ENCODE measurements at places on chromosomes 7 and 10.
A peak's percentile ranks its signal among the peaks of the same experiment; 100 is the strongest.

DNA sequence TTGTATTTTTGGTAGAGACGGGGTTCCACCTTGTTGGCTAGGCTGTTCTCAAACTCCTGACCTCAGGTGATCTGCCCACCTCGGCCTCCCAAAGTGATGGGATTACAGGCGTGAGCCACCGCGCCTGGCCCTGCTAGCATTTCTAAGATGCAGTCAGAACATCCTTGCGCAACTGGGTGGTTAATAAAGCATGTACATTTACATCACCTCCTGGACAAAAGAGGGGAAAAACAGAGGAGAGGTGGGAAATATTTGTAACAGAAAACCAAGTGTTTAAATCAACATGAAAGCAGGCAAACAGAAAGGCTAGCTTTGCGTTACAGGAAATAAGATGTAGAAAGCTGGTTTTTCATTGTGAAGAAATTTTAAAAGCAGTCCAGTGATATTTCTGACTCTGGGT lies 220.9 kb upstream of the KMT2E start:
- no peak for DNase-seq

GRCh38 chr7:142870566-142871259 lies 14.8 kb downstream of the TRPV6 start:
- DNase-seq = no peak

GRCh38 chr7:122137251-122138077 lies 6.6 kb downstream of the AASS start:
- DNase-seq = no peak

- DNase-seq = no peak
Measured at GRCh38 chr10:124554085-124554858, 92.6 kb downstream of the LHPP start.

DNA sequence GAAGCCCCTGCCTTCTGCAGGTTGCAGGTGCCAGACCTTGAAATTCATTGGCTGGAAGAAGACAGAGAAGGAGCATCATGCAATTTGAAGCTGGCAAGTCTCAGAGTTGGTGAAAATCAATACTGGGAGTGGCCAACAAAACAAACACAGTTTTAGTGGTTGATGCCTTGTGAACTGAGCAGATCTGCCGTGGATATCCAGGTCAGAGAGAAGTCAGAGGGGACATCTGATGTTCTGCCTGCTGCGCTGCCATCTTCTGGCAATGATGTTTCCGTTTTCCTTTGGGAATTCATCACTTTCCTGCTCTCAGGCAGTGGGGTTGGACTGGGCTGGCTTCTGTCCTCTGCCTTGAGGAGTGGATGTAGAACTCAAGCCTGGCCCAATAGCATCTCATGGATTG lies 132.0 kb downstream of the RPS24 start:
- DNase-seq = peak; percentile 2

DNA sequence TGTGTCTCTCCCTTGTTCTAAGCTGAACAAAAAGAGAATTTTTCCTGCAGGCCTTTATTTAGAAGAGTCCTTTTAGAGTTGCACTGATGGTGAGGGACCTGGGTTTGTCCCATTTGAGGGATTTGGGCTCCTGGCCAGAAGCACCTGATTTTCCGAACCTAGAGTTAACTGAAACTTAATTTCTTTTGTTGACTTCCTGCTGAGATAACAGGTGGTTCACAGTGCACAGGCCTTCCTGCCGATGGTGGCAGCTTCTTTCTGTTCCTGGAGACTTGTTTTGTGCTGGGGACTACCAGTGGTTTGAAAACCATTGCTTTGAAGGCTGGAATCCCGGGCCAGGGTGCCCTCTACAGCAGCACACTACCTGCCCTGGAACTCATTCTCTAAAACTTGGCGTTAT lies 99.2 kb downstream of the SUGCT start:
- DNase-seq = no peak

GRCh38 chr7:153381275-153382040 lies 621.9 kb downstream of the ACTR3B start:
- no peak for DNase-seq

DNA sequence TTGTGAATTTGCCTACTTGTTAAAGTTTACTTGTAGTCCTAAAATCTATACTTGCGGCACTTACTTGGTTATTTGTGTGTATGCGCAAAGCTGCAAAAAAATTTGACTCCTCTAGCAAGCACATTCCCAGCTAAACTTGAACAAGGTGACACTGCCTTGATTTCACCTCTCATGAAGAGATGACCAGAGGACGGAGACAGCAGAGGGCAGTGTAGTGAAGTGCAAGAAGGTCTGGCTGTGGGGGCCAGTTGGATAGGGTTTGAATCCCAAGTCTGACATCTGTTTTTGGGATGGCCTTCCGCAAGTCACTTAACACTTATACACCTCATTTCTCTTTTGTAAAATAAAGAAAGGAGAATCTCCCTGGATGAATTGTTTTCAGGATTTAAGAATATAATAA lies 15.7 kb downstream of the SLK start:
- no peak for DNase-seq

- DNase-seq = no peak
Measured at GRCh38 chr10:125238682-125239081, 78.3 kb upstream of the CTBP2 start.

GRCh38 chr7:131606346-131607290 lies 50.2 kb upstream of the PODXL start:
- DNase-seq = peak; percentile 47

DNA sequence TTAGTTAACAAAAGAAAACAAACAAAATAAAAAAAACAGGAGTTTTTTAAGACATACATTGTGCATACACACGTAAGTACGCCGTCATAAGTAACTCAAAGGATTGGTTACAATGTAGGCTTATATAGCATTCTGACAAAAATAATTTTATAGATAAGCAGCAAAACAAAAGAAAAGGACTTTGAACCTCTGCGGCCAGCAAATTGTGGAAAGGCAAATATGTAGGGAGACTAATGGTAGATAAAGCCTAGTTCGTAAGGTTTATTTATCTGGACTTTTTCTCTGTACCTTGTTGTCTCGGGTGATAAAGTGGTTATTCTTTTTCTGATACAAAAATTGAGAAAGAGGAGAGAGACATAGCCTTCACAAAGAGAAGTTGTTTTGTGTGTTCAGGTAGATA lies 891.9 kb downstream of the CNTNAP2 start:
- no peak for DNase-seq

- DNase-seq = no peak
Measured at GRCh38 chr10:7487528-7487927, 76.7 kb upstream of the SFMBT2 start.

DNA sequence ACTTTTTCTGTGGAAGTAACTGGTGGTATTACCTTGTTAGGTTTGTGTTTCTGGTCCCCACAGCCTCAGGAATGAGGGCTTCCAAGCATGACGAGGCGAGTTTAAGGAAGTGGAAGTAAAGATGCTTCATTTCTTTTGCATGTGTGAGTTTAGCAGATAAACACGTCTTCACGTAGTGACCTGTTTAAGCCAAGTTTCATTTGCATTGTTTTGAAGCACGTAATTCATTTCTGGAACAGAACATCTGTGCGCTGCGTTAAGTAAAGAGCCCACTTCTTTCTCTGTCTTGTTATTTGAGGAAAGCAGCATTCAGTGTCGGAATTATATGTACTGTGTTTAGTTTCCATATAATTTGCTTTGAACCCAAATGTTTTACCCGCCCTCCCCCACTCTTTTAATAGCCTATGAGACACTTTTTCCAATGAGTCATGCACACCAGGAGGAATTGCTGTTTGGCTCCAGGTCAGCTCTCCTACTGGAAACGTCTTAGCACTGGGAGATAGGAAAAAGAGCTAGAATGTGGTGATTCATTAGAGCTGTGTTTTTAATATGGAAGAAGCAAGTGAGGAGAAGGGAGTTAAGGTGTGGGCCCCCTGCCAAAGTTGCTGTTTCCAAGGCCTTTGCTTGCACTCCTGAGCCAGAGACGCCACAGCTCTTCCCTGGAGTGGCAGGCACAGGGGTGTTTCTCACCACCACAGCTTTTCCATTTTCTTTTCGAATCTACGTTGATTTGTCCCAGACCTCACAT lies 36.7 kb downstream of the BTBD16 start:
- DNase-seq = no peak

DNA sequence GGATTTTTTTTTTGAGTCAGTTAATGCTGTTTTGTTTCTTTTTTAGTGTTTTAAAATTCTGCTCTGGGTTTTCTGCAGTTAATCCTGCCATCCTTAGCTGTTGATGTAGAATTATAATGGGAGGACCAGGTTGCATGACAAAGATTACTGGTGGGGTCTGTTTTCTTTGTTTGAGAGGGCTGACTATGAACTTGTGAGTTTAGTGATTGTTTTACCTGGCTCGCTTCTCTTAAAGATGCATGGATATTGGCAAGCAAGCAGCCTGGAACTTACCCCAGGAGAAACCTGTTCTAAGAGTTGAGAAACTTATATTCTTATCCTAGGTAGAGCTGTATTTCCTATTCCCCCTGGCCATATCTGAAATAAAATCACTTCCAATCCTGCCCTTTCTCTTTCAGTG lies 727.8 kb downstream of the GRM8 start:
- DNase-seq = no peak

DNA sequence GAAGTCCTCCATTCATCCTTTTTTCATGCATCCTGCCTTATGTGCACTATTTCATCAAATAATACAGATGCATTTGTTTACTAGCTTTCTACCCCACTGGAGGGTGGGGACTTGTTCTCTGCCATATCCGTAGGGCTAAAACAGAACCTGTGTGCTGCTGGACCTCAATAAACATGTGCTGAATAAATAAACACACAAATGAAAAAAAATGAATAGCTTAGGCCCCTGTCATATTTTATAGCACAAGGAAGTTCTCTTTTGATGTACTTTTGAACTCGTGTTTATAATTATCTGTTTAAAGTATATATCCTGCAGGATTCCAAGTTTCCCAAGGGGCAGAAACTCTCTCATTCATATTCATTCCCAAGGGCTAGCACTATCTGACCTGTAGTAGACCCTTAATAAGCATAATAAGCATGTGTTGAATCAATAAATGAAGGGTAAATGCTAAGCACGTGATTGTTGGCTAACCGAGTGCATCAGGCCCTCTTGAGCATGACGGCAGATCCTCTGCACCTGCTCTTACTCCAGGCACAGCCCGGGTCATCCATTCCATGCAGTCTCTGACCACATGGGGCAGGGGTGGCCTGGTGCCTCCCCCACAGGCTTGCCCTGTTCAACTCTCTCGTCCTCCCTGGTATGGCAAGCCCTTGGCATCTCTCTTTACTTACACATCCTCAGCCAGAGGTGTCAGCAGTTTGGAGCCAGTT lies 474.1 kb upstream of the ZMIZ1 start:
- DNase-seq = no peak

DNA sequence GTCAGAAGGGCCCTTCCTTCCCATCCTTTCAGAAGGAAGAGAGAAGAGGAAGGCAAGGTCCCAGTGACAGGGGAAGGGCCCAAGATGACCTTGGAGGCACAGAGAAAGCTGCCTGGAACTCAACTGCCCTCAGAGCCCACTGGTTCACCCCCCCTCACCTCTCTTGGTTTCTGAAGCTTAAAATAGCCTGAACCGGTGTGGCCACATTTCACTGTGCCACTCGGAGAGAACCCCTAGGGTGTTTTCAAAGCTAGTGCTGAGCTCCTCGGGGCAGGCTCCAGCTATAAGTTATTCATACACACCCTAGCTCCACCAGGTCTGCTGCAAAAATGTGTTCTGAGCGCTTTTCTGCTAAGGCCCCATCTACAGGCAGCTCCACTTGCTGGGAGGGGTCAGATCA lies 60.9 kb upstream of the ADRB1 start:
- DNase-seq = no peak

GRCh38 chr10:84715911-84716310 lies 387.5 kb downstream of the CCSER2 start:
- no peak for DNase-seq

DNA sequence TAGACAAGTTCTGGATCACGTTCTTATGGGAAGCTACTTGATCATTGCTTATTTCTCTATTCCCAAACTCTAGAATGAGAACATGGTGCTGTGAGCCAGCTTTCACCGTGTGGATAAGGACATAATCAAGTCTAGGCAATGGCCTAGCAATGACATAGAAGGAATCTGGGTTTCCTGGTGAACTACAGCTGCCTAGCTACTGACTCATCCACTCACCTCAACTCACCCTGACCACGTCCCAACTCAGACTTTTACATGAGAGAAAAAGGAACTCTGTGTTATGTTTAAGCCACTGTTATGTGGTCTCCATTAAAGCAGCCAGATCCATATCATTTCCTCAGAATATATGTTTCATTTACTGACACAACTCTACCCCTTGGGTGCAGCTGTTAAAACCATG lies 18.8 kb upstream of the MET start:
- no peak for DNase-seq

GRCh38 chr7:131021902-131022301 lies 287.9 kb upstream of the KLF14 start:
- DNase-seq = no peak

DNA sequence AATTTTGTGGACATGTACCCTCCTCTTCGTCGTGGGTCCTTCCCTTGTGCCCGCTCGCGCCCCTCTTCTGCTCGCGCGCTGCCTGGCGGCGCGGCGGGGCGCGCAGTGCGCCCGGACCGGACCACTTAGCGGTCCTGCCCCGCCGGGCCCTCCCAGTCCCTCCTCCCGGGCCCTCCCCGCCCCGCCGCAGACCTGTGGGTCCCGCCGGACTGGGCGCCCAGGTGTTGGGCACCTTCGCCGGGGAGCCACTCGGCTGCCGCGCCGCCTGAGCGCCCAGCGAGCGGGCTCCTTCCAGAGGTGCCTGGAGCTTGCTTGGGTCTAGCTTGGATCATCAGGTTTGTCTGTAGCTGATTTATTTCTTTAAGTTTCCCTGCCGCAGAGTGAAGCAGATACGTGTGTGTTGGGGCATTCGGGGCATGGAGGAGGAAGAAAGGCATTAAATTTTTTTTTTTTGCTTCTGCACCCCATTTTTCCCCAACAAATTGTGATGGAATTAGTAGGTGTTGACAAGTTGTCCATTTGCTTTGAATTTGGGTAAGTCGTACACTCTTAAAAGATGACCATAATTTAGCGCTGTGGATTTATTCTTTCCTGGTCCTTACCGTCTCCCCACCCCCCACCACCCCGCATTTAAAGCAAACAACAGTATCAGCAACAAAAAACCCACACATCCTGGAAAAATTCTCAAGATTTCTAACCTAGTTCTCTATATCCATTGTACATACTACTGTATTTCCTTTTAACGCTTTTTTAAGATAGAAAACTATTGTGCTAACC lies 905 bp downstream of the C1GALT1 start:
- DNase-seq = no peak

DNA sequence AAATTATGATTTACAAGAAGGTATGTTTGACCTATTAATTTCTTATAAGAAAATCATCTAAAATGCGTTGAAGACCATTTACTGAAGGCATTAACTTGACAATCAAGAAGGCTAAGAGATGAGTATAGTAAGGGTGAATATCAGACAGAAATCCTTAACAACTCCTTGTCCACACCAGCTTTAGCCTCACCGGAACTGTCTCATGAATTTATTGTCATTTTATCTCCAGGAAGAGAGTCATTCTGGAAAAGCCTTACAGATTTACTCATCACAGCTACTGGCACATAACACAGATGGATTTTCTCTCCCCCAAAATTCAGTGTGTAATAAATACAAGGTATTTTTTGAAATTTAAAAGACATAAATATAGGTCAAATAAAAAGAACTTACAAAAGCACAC lies 129.4 kb upstream of the LSM8 start:
- DNase-seq = no peak

- no peak for DNase-seq
Measured at GRCh38 chr10:201328-201771, 66.1 kb downstream of the ZMYND11 start.

GRCh38 chr7:106193661-106194060 lies 81.5 kb upstream of the SYPL1 start:
- DNase-seq = no peak

Measured in NCI-H187 treated with DMSO at 0.1 percent for 48 hours (cell line).